ENCODE measurements at places on chromosomes 2 and 18.

DNA sequence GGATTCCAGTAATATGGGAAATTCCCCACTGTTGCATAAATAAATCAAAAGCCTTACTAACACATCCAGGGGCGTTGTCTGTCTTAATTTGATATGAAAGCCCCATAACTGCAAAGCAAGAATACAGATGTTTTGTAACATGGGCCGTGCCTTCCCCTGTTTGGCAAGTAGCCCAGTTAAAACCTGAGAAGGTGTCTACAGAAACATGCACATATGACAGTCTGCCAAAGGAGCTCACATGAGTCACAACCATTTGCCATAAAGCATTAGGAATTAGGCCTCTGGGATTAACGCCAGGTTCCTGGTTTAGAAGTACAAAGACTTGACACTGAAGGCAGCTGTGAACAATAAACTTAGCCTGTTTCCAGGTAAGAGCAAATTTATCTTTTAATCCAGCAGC is 43.1 kb upstream of the LONRF2 start:
- DNase-seq = peak; percentile 88

DNA sequence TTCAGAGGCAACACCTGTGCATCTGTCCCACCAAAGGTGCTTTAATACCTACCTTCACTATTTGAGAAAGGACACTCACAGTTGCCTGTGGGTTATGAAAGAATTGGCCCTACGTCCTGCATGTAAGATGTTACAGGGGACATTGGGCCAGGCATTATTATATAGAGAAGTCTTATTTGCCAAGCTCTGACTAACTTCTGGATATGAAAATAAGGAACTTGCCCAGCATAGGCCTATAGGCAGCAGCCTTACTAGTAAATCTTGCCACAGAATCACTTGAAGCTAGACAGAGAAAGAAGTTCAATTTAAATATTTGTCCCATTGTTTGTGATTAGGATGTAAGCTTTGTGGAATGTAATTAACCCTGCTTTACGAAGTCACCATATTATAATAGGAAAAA is 41.7 kb downstream of the NLRC4 start:
- no peak for DNase-seq

GRCh38 chr2:235556086-235556485 is 62.2 kb downstream of the AGAP1 start:
- no peak for DNase-seq

DNA sequence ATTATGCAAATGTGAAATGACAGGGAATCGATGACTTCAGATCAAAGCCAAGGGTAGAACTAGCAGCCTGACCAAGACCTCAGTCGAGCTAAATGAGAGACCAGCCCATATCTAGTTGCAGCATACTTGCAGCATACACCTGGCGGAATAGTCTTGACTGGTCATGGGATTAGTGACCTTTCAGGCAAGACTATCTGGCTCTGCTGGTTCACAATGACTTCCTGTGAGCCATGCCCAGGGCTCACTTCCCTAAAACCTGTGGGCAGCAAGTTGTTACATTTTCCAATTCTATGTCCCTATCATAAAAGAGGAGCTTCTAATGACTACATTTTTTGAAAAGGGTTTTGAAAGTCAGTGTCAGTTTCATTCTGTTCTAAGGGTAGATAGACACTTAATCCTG is 1624.9 kb upstream of the CELF4 start:
- DNase-seq = no peak

- peak; percentile 56 for DNase-seq
Observed at GRCh38 chr2:134446383-134447017, 192.6 kb downstream of the MGAT5 start.

DNA sequence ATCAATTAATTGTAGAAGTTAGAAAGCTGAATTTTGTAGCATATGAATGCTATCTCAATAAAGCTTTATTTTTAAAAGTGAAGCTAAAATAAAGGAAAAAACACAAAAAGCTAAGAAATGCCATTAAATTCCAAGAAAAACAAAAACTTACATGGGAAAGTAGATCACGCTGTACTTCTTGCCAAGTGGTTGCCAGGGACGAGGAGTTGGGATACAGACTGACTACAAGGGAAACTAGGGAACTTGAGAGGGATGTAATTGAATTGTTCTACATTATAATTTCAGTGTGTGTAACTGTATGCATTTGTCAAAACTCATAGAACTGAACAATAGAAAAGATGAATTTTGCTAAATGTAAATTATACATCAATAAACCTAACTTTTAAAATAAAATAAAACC is 108.1 kb downstream of the DYM start:
- no peak for DNase-seq

DNA sequence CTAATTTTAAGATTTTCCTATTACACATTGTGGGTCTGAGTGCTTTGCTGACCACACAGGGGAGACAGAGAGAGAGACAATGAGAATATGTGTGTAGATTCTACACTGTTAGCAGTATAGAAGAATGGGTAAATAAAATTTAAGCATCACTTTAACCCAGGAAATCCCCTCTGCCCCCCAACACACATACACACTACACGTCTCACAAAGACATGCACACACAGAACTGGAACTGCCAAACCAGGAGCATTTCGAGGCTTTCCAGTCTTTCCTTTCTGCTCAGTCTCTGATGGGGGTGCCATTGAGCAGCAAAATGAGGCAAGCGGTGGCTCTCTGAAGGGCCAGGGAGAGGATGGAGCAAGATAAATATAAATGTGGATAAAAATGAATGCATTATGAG is 2.5 kb downstream of the MERTK start:
- DNase-seq = peak; percentile 57

DNA sequence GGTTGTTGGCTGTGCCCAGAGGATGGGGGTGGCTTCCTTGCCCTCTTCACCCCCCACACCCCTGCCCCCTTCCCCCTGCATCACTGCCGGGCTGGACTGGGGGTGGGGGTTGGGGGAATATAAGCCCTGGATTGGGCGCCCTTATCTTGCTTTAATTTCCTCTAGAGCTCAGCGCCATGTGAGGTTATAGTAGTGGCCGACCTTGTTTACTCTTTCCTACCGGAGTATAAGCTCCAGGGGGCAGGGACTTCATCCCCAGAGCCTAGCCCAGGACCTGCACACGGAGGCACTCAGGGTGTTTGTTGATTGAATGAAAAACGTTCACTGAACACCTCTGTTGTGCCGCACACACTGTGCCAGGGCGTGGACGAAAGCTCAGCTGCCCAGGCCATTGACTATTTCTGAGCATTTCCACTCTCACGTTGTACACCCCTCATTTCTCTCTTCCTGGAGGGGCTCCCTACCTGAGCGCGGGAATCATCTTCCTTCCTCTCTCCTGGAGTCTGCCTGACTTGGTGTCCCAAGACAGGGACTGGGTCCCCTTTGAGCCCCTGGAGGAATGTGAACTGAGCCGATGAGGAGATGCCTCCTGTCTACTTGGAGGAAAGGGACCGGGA is 9.3 kb upstream of the SPATA3 start:
- DNase-seq = no peak

DNA sequence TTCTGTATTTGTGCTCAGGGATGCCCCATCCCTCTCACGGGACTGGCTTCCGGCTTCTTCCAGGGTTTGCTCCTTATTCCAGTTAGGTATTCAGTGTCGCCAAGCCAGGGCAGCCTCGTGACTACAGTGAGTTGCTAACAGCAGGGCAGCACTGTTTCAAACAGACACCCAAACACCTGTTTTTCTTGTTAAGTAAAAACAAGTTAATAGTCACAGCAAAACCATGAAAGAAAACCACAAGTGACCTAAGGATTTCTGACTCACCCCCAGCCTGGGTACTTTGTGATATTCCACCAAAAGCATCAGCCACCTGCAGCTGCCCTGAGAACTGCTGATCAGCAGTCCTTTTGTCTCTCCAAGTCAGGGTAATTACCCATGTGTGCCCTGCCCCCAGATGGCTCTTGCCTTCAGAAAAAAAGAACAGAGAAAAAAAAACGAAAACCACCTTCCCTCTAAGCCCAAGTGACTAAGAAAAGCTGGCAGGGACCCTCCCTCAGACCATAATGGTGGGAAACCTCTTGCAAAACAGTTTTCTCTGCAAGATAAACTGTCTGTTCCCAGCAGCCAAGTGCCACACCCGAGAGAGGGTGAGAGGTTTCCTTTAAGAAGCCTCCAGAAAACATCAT is 178.2 kb downstream of the ANAPC1 start:
- no peak for DNase-seq

DNA sequence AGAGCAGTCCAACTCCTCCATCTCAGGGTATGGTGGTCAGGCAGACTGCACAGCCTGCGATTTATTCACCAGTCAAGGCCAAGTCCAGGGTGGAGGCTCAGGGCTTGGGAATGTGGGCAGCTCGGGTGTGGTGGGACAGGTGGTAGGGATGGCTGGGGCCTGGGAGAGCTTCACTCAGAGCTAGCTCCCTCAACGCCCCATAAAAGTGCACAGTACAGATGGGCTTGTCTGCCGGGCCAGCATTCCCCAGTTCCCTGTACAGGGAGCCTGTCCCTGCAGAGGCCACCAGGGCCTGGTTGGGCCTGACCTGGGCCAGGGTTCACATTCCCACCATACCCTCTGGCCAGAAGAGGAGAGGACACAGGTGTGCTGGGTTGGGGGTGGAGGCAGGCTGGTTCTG is 49.2 kb upstream of the OTOS start:
- DNase-seq = no peak

DNA sequence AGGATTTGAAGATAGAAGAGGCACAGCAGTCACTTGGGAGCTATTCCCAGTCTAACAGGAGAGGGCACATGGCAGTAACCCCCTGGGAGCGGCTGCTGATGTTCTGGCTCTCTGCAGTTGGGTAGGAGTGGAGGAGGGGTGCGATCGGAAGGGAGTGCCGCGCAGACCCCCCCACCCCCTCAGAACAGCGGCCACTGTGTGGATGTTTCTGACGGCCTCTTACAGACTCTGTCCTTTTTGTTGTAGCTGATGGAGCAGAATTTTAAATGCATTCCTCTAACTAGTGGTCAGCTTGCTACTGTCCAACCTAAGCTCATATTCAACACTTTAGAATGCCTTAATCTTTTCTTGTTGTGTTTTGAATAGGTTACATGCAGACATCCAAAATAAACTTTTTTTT is 127.9 kb downstream of the AGAP1 start:
- DNase-seq = no peak

- DNase-seq = no peak
Observed at GRCh38 chr2:226270285-226271058, 529.1 kb downstream of the IRS1 start.

GRCh38 chr2:45274250-45274926 is 265.1 kb upstream of the SIX2 start:
- no peak for DNase-seq

GRCh38 chr2:98709535-98709934 is 21.4 kb downstream of the MGAT4A start:
- DNase-seq = no peak

GRCh38 chr2:138365581-138365980 is 136.0 kb upstream of the SPOPL start:
- no peak for DNase-seq

- DNase-seq = no peak
Observed at GRCh38 chr18:48947092-48947491, 3.7 kb downstream of the SMAD7 start.

- peak; percentile 66 for DNase-seq
Observed at GRCh38 chr2:70328921-70329561, 27.2 kb upstream of the FAM136A start.

DNA sequence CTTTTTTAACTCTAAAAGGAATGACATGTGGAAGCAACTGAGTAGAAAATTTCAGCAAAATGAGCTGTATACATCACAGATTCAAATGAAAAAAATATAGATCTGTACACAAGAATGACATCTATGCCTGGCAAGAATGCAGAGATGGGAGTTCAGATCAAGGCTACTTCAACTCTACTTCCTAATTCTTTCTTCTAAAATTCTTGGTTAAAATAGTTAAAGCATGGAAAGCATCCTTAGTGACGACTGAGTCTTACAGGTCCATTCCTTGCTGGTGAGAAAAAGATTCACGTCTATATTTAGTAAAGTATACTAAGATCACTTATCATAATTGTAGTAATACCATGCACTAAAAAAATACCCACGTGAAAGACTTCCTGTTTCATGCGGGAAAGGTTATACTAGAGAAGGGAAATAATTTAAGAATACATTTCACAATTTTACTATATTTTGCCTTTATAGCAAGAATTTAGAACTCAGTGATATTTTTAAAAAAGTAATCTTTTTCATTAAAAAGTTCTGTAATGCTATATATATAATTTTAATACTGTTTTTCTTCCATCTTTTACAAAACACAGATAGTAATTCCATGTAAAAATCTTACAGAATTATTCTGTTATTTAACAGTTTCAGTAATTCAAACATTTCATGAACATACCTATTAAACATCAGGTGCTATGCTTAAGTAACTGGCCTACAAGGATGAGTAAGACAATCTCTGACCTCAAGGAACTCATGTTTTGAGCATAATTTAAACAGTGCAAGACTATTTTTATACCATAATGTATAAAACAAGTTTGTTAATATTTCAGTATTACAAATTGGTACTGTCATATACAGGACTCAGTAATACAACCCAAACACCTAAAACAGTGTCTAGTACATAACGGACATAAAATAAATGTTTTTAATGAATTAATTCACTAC is 159.6 kb downstream of the BAZ2B start:
- DNase-seq = no peak

- DNase-seq = no peak
Observed at GRCh38 chr2:48229063-48229462, 300.9 kb upstream of the STON1 start.

GRCh38 chr18:68925268-68925667 is 127.4 kb downstream of the CCDC102B start:
- no peak for DNase-seq

Data from adrenal gland (tissue), 19 donors.